ENCODE measurements at places on chromosomes 6 and 20.

GRCh38 chr6:45116714-45117410, 211.3 kb upstream of the RUNX2 start:
- DNase-seq, result no peak

DNA sequence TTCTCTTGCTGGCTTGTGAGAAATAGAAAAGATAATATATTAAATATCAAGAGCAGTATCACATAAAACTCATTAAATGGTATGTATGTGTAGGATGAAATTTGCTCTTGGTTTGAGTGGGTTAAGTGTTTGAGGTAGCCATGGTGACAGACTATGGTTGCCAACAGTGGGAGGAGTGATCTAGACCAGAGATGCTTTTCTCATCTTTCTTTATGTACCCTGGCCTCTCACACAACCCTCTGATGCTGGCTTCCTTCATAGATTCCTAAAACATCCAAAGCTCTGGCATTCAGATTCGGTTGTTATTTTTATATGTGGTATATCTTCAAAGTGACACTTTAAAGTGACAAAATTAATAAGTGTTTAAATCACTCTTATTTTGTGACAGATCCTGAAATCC, 9.0 kb upstream of the MLIP start:
- no peak for DNase-seq

- DNase-seq, result no peak
Measured at GRCh38 chr6:149563928-149564325, 2.2 kb upstream of the GINM1 start.

DNA sequence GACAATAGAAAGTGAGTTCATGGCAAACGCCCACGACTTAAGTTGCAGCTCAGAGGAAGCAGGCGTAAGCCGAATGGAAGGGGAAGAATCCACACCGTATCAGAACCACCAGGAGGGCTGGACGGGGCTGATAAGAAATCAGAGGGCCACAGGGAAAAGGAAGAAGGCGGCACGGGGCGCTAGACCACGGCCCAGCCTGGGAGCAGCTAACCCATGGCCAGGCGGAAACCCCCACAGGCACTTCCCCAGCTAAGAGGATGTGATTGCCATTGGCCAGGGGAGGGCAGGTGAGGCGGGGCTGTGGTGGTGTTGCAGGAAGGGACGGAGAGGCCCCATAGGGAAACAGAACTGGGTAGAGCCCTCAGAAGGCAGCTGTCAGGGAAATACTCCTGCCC, 174.0 kb upstream of the AFDN start:
- DNase-seq, result no peak

GRCh38 chr20:64189530-64189966, 25.3 kb downstream of the MYT1 start:
- DNase-seq, result no peak

DNA sequence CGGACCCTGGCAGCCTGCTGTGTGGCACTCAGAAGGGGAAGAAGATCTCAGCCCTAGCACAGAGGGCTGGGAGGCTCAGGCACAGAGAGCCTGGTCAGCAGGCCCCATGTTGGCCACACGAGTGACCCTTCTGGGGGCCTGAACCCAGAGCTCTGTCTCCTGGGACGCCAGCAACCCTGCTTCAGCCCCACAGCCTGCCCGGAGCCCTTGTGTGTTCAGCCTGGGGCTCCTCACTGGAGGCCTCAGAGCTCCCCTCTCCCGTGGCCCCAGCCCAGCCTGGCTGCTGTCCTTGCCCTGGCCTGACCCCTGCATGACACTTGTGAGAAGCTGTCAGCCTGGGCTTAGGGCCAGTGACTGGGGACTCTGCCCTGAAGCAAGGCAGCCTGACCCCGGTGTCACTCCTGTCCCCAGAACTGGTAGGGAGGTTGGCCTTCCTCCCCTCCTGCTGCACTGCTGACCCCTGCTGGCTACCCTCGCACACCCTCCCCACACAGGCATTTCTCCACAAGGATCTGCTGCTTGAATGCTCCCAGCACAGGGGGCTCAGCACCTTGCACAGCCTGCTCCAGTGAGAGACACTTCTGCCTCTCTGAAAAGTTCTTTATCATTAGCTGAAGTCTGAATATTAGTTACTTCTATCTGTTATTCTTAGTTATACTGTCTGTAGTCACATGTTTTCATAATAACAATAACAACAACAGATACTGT, 15.4 kb upstream of the IP6K3 start:
- DNase-seq, result peak; percentile 74

- DNase-seq, result no peak
Measured at GRCh38 chr20:57593134-57593886, 26.9 kb downstream of the ZBP1 start.

Data from testis (tissue), 5 donors.